ENCODE measurements at places on chromosomes 2 and 18.

- no peak for DNase-seq
Measured at GRCh38 chr2:201965550-201965949, 68.1 kb upstream of the FZD7 start.

DNA sequence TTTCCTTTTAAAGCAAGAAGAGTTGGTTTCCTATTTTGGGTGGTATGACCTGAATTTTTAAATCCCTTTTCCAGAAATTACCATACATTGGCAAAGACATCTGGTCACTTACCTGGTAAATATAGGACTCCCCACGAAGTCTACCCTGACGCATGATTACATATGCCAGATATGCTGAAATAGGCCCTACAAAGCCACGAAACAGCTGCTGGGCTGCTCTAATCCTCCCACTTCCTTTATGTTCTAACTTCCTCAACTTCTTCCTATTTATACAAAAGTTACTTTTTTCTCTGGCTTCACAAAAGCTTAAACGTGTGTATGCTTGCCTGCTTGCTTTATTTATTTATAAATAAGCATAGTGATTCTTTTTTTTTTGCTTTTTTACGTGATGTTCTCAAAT is 186.0 kb upstream of the EPHA4 start:
- DNase-seq: no peak

GRCh38 chr2:85170938-85171475 is 37.8 kb downstream of the TCF7L1 start:
- DNase-seq: no peak

DNA sequence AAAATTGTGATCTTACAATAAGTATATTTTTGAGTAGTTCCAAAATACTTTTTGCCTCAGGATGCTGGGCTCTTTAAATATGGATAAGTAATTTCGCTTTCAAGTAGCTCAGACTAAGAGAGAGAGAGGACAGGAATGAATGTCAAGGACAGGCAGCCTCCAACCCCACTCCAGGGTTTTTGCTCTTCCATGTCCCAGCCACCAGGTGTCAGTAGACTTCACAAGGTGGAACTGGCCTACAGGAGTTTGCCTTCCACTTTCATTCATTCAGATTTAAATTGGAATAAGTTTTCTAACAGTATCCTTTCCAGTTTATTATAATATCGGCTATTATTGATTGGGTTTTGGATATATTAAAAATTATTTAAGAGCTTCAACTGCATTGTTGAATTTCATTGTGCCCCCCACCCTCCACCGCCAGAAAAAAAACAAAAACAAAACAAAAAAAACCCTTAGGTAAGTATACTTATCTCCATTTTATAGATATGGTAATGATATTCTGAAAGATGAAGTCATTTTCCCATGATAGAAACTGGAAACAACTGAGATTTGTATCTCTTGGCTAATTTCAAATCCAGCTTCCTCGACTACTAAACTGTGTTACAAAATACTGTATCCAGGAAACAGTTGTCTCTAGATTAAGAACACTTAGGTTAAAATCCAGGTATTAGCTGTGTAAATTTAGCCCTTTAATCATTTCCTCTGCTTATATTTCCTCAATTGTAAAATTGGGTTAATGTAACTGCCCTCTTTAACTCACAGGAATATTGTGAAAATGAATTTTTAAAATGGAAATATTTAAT is 793.1 kb downstream of the ERBB4 start:
- no peak for DNase-seq

- DNase-seq: no peak
Measured at GRCh38 chr18:73124175-73124574, 256.4 kb upstream of the NETO1 start.

- DNase-seq: no peak
Measured at GRCh38 chr2:128714851-128715312, 396.2 kb upstream of the HS6ST1 start.

DNA sequence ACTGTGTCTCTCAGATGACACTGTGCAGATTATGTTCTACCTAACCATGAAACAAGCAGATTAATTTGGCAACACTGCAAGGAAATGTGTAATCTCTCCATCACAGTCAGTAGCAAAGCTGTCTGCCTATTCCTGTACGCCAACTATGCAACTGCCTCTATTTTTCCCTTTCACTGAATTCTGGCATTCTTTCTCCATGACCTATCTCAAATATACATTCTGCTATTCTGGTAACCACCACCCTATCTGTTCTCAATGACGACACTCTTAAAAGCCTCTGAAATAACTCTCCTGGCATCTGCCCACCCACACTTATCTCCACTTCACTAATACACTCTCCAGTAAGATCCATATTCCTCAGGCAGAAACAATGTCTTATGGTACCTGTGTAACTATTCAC is 78.7 kb downstream of the ABCA12 start:
- no peak for DNase-seq

DNA sequence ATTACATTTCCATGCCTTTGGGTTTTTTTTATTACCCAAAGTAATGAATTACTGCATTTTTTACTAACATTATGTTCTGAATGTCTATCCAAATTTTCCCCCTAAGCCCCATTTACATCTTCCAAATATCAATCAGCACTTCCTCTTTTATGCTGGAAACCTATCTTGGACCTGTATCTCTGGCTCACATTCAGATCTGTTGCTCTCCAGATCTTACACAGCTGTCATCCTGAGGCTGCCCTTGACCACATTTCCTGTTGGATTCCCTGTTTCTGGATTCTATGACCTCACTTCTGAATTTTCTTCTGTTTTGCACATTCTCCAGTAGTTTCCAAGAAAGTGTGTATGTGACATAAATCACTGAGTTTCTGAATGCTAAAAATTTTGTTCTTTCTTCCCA is 146.7 kb downstream of the PDE1A start:
- no peak for DNase-seq

DNA sequence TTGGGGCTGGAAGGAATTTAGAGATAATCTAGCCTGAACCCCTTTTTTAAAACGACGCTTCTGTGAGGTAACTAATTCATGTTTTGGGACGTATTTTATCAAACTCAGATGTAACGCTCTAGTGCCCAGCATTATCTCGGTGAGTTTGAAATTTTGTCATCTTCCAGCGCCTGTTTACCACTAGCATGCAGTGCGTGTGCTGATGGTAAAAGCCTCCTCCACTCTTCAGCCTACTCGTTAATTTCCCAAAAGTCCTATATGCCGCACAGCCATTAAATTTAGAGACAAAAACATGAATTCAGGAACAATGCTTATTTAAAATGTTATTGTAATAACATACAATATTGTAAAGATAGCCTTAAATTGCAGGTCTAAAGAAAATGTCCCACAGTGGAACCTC is 2.8 kb downstream of the ZCCHC2 start:
- DNase-seq: no peak

- no peak for DNase-seq
Measured at GRCh38 chr2:198756166-198756565, 701.6 kb downstream of the SATB2 start.

GRCh38 chr2:36677996-36678605 is 18.4 kb upstream of the VIT start:
- DNase-seq: no peak

GRCh38 chr18:38497266-38497665 is 931.7 kb upstream of the CELF4 start:
- DNase-seq: no peak

GRCh38 chr18:55349685-55350084 is 238.3 kb downstream of the TCF4 start:
- DNase-seq: no peak

- DNase-seq: no peak
Measured at GRCh38 chr2:159199761-159200465, 86.6 kb downstream of the WDSUB1 start.

DNA sequence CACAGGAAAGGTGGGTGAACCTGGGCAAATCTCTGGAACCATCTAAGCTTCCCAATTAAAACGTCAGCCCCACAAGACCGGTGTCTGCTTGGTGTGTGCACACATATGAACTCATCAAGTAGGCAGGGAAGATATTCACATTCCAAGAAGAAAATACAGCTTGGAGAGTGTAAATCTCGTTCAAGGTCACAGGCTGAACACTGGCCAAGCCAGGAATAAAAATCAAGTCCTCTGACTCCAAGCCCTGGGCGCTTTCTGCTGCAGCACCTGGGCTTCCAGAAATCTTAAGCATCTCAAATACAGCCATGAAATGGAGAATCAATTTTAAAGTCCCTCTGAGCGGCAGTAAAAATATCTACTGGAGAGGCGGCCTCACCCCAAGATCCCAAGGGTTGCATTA is 150.9 kb downstream of the TWIST2 start:
- no peak for DNase-seq

- no peak for DNase-seq
Measured at GRCh38 chr2:164115806-164116205, 380.0 kb upstream of the FIGN start.

DNA sequence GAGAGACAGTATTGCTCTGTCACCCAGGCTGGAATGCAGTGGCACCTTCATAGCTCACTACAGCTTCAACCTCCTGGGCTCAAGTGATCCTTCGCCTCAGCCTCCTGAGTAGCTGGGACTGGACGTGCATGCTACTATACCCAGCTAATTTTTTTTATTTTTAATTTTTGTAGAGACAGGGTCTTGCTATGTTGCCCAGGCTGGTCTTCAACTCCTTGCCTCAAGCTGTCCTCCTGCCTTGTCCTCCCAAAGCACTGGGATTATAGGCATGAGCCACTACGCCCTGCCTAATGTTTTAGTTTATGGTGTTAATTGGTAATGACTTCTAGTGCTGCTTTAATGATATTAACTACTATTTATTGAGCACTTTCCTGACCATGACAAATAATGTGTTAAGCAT is 18.3 kb downstream of the RNF138 start:
- no peak for DNase-seq

DNA sequence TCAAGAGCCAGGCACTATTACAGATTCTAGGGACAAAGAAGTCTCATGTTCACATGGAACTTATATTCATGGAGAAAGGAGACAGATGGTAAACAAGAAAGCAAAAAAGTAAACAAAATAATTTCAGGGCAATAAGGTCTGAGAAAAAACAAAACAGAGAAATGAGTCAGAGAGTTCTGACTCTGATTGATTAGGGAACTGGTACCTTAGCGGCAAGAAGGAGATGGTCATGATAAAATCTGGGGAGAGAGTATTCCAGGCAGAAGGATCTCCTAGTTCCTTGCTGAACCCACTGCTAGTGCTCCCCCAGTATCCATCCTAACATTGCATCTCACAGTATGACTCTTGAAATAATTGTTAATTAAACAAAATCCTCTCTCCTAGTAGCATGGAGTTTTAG is 161.8 kb upstream of the KLF7 start:
- no peak for DNase-seq

GRCh38 chr2:110875384-110875725 is 143.0 kb downstream of the ACOXL start:
- no peak for DNase-seq

DNA sequence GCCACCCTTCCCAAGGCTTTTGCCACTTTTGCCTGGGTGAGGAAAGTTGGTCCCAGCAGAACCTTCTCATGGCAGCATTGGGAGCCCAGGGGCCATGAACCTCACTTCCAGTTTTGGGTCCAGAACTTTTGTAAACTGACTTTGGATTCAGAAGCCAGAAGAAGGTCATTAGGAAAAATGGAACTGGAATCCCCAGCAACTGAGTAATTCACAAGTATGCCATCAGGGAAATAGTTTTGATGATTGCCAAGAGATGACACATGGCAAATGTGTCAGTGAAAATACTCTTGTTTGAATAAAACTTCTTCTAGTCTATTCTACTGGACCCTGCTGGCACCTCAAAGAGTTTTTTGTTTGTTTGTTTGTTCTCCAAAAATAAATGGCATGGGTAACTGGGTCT is 203.7 kb downstream of the SETBP1 start:
- no peak for DNase-seq

DNA sequence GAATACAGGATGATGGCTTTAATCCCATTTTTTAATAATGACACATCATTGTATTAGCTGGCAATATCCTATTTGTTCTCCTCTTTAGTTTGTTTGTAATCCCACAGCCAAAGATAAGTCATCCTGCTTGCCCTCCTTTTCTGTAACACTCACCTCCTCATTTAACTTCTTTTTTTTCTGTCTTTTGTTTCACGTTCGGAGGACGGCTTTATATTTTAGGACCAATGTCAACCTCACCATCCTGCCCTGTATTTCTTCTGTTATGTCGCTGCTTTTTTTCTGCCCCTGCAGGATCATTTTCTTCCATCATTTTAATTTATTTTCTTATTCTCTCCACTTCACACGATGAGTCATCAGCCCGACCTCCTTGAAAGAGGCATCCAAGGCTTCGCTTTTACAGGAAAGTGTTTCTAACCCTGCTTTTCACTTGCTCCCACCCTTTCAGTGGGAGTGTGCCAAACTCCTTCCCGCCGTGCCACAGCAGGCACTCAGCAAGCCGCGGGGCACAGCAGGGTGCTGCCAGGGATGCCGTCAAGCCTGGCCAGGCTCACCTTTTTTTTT is 11.4 kb downstream of the RAB31 start:
- no peak for DNase-seq

- DNase-seq: no peak
Measured at GRCh38 chr18:41144441-41144840, 810.6 kb upstream of the PIK3C3 start.

DNA sequence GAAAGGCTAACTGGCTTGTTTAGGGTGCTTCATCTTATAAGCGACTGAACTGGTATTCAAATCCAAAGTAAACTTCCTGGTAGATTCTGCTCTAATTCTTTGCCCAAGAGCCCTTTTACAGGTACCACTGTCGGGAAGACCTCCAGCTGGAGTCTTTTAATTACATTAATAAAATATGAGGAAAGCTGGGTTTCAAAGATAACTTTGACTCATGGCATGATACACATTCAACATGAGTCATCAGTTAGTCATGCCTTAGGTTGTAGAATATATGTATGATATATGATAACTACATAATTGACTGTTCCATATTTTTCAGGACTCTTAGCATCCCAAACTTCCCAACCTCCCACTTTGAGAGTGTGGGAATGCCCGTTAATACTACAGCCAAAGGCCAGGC is 32.3 kb downstream of the ZCCHC2 start:
- DNase-seq: no peak

DNA sequence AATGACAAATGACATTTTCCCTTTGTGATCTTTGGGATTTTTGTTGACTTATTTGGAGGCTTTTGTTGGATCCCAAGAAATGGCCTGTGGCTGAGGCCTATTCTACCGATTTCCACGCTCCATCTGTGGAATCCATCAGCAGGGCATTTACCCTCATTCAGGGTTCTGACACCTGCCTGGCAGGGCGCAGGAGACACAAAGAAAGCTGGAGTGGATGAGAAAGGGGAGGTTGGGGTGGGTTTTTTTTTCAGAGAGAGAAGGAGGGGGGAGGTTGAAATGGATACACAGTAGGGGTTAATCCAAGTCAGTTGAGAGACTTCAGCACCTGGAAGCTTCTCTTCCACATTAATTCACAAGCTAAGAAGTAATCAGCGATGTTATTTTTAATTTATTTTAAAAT is 59.7 kb downstream of the PAX3 start:
- DNase-seq: no peak

Data from activated naive CD4-positive, alpha-beta T cell treated with anti-CD3 and anti-CD28 coated beads, Interleukin-2, amount 50 U/mL, for 72 hours (primary cell).